ENCODE measurements at places on chromosomes 3 and 15.
A peak's percentile ranks its signal among the peaks of the same experiment; 100 is the strongest.

DNA sequence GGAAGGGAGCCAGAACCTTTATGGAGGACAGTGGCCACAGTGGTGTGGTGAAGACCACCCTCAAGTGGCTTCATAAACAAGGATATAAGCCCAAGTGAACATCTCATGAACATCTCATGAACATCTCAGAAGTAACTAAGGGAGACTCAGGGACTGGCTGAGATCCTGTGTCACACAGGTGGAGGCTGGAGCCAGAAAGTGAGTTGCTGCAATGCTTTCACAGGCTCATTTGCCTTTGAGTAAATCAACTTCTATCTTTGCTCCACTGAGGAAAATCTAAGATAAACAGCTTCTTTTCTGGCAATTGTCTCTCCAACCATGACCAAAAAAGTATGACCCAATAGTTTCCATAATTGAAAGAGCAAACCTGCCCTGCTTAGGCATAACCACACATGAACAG is 152.9 kb downstream of the CADPS start:
- no peak for DNase-seq

GRCh38 chr3:67947808-67948508 is 293.5 kb upstream of the SUCLG2 start:
- DNase-seq, result no peak

- no peak for DNase-seq
Measured at GRCh38 chr3:14523792-14524191, 16.4 kb downstream of the GRIP2 start.

DNA sequence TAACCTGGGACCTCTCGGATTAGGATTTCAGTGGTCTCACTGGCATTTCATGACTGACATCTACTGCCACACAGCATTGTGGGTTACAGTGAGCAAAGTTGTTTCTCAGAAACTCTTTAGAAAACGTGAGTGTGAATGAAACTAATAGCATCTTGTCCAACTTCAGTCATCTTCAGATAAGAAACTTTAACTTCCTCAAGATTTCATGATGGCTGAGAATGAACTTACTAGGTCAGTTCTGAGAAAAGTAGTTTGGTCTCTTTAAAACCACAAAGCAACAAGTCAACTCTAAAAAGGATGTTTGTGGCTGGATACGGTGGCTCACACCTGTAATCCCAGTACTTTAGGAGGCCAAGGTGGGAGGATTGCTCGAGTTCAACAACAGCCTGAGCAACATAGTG is 14.2 kb upstream of the HOMER2 start:
- no peak for DNase-seq

DNA sequence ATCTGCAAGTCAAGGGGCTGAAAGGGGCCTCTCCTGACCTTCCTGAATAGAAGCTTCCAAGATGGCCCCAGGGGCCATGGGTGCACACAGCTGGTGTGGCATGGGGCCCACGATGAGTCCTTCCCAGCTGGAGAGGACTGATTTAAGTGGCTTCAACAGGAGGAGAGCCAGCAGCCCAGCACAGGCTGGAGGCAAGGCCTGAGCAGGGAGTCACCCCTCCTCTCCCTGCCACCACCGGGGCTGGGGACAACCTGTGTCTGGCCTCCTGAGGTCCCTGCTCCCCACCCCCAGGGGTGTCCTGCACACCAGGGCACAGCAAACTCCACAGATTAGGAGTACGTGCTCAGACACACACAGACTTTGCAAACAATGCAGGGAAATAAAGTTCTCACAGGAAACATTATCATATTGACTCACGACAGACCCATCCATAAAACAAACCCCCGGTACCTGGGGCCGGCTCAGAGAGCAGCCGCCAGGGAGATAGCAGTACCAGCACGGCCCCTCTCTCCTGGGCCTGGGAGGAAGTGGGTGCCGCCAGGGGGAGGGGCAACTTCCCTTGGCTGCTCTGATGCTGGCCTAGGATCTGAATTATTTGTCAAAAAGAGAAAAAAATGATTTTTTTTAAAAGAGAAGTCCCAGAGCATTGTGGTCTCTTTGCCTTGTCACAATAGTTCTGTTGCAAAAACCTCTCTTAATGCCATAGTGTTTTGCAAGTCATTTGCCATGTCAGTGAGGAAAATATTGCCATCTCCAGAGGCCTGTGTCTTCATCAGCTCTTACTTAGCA is 21.9 kb upstream of the TSEN2 start:
- DNase-seq, result no peak

DNA sequence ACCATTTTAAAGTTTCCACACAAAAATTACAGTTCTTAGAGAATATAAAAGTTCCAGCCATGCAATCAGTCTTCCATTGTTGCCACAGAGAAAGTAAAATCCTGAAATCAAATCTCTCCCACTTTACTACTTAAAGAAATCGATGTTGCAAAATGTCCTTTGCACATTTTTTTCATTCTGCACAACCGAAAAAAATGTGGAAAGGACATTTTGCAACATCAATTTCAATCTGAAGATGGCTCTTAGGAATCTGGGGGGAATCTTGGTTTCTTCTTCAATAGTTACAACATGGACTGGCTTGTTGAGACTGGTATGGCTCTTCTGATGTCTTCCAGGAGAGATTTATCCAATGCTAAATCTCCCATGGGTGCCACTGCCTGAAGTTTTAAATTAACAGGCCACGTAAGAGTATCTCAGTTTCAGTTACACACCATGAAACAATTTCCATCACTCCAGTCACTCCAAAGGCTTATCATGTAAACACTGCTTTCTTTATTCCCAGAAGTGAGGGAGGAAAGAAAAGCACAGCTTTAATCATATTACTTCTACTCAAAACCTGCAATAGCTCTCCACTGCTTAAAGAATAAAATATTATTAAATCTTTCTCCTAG is 55.8 kb upstream of the CTNNB1 start:
- no peak for DNase-seq

GRCh38 chr3:170572665-170573253 is 13.1 kb downstream of the SLC7A14 start:
- DNase-seq, result no peak

DNA sequence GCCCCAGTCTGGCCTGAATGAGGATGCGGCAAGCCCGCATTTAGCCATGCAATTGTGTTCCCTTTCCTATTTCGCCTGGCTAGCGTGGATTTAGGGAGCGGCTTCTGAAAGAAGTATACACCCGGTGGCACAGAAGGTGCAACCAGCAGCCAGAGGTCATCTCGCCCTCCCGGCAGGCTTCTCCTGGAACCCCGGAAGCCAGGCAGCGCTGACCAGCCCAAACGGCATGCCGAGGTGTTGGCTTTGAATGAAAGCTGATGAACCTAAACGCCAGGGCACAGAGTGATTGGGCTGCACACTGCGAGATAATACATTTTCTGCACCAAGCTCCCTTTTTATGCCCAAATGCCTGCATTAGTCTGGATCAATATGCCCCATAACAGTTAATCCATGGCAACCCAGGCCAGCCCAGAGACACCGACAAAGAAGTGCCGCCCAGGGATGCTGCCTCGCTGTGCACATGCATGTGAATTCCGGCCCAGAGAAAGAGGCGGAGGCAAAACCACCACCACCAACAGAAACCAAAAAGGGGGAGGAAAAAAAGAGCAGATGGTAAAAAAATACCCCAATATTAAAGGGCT is 1.4 kb downstream of the SRGAP3 start:
- DNase-seq, result no peak

GRCh38 chr3:86937306-86937791 is 53.6 kb downstream of the VGLL3 start:
- DNase-seq, result no peak

DNA sequence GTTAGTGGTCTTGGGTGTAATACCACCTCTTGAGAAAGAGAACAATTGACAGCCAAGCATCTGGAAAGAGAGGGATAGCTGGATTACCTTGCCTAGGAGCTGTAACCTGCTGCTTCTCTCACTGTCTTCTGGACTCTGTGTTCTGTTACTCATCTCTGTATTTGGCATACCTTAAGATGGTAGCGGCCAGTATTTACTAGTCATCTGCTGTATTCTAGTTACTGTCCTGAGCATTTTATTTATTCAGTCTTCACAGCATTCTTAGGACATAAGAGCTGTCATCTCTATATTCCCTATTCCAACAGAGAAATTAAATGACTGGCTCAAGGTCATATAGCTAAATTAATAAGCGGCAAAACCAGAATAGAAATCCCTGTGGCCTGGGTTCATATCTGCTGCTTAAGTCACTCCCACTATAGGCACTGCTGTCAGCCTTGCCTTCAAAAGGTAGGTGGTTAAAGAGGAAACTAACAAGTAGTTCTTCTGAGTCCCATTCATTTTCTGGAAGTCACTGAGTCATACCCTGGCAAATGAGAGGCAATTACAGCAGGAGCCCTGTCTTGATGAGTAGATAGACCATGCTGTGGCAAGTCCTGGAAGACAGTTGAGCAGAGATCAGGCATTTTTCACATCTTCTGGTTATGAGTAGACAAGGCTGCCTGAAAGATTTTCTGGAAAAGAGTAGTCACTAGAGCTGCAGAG is 68.2 kb downstream of the RAB7A start:
- DNase-seq, result no peak

GRCh38 chr3:64400706-64401105 is 175.4 kb upstream of the PRICKLE2 start:
- DNase-seq, result no peak

DNA sequence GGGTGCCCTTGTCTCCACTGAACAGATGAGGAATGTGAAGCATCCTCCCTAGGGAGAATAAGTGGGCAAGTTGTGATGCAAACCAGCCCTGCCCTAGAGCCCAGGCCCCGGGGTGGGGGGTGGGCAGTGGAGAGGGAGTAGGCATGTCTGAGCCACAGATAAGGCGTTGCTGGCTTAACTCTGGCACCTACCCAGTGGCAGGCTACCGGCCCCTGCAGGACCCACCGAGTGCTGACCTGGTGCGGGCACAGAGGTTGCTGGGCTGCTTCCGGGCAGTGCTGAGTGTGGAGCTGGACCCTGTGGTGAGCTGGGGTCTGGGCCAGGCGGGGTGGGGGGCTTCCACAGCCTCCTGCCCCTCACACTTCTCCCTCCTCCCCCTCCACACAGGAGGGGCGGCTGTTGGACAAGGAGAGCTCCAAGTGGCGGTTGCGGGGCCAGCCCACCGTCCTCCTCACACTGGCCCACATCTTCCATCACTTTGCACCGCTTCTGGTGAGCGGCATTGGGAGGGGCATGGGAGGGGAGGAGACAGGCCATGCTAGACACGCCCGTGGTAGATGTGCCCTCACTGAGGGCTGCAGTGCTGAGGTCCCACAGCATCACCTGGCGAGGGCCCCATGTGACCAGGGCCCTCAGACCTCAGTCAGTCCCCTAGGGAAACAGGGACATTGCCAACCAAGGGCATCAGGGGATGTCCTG is 10.1 kb downstream of the RNF123 start:
- no peak for DNase-seq

DNA sequence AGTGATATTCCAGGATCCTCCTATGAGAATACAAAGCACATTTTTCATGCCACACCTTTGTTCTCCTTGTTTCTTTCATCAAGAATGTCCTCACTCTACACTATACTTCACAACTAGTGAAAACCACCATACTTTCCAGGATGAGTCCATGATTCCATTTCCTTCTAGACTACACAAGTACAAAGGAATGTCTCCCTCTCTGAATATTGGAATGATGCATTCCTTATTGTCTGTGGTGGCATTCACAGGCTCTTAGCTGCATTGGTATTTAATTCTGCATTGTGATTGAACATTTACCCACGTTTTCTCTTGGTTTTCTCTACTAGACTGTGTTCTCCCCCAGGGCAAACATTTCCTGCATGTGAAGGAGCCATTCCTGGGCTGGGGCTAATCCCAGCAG is 217.5 kb downstream of the RAP2B start:
- no peak for DNase-seq

DNA sequence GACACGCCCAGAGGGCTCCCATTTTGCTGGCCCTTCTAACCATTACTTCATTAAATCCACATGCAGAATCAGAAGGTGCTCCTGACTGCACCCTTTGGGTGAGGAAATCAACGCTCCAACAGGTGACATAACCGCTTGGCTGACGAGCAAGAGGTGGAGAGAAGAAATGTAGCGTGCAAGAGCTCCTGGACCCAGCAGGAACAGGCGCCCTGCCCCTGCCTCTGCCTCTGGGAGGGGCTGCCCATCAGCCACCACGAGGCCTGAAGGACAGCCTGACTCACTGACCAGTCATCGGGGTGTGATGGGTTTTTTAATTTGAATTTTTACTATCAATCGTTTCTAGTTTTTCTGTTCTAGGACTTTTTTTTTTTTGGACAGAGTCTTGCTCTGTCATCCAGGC is 218.2 kb downstream of the ADAMTS17 start:
- peak; percentile 56 for DNase-seq

GRCh38 chr15:58010983-58011382 is 54.5 kb downstream of the ALDH1A2 start:
- no peak for DNase-seq

DNA sequence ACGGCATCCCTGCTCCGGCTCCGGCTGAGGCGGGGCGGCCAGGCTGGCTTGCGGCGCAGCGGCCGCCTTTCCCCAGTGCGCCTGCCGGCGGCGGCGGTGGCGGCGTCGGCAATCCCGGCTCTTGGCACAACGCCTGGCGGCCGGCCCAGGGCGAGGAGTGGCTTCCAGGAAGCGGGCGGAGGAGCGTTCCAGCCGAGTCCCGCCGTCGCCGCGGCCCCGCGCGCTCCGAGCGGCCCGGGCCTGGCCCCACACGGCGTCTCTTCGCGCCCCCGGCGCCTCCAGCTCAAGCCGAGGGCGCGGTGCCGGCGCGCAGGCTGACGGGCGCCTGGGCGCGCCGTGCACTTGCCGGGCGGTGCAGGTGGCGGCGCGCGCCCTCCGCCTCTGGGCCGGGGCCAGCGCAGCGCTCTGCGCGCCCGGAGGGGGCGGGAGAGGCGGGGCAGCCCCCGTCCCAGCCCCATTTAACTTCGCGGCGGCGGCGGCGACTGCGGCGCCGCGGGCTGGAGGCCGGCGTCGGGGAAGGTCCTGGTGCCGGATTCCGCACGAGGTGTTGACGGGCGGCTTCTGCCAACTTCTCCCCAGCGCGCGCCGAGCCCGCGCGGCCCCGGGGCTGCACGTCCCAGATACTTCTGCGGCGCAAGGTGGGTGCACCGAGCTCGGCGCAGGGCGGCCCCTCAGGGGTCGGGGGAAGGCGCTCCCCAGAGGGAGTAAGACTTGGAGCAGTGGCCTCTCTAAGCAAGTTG is at the start of gene ADAMTSL3:
Gene ADAMTSL3 (plus strand): TSS at position 485 of the 740 bp plus-strand sequence. CDS start 1,639 bp downstream, outside the sequence.
- peak; percentile 87 for DNase-seq

DNA sequence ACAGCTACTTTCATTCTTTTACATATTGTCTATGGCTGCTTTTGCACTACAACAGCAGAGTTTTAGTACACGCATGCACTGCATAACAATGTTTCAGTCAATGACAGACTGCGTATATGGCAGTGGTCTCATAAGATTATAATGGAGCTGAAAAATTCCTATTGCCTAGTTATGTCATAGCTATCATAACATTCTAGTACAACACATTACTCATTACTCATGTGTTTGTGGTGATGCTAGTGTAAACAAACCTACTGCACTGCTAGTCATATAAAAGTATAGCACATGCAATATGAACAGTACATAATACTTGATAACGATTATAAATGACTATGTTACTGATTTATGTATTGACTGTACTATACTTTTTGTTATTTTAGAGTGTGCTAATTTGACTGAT is 47.9 kb downstream of the QTRT2 start:
- DNase-seq, result no peak

GRCh38 chr3:168859143-168859542 is 763.4 kb upstream of the GOLIM4 start:
- DNase-seq, result no peak

- DNase-seq, result no peak
Measured at GRCh38 chr3:160808838-160809237, 52.8 kb downstream of the PPM1L start.

- peak; percentile 61 for DNase-seq
Measured at GRCh38 chr15:92400980-92401787, 7.5 kb downstream of the ST8SIA2 start.
